Omental fat pad (tissue), 4 donors: ENCODE measurements at places on chromosomes 6 and 20.

DNA sequence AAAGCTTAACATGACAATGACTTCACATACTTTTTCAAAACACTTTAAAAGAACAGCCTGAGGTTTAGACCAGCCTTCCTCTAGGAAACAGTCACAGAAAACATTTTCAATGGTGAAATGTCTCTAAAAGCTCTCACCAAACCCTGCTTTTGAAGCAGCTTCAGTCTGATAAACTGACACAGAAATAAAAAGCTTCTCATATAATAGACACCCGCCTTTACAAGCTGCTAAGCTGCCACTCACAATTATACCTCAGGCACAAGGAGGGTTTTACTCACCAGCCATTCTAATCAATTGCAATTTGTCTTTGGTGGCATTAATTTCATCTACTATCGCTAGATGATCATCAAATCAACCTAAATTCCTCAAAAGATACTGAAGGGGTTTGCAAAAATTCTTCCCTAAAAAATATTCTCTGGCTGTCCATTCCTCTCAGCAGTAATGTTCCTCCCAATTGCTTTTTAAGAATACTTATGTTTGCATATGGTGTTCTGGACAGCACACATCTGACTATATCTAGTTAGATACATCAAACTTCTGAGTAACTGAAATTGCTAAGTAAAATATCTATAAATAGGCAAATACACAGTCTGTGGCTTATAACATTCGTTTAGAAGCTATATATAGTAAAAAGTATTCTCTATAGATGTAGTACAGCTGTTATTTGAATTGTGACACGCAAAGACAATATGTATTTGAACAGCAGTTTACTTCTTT, 29.4 kb downstream of the KIF13A start:
- no peak for DNase-seq

- no peak for DNase-seq
Measured at GRCh38 chr6:149249370-149250357, 67.8 kb upstream of the TAB2 start.

DNA sequence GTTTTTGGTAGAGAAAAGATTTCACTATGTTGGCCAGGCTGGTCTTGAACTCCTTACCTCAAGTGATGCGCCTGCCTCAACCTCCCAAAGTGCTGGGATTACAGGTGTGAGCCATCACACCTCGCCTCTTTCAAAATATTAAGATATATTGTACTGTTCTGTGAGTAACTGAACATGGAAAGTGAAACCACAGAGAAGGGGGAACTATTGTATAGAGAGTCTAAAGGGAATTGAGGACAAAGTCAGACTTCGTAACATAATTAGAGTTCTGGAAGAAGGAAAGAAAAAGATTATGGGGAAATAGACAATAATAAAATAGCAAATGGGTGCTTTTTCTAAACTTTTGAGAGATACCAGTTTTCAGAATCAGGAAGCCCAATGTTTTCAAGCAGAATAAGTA, 17.4 kb upstream of the AKAP7 start:
- no peak for DNase-seq

DNA sequence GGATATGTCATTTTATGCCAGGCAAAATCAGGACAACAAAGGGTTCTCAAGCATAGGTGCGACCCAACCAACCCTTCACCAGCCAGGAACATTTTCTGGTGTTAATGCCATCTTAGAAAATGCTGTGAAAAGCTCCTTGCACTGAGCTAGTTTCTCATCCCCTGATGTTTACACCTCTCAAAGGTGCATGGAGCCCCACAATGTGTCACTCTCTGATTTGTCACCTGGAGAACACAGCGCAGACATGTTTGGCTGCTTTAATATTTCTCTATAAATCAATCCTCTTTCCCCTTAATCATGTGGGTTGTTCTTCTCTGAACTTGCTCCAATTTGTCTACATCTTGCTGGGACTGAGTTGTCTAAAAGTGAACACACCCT, 244.3 kb downstream of the TSHZ2 start:
- no peak for DNase-seq

- DNase-seq: no peak
Measured at GRCh38 chr6:141133346-141133745, 999.4 kb upstream of the GJE1 start.

- no peak for DNase-seq
Measured at GRCh38 chr6:1129131-1129530, 182.8 kb upstream of the FOXQ1 start.

GRCh38 chr20:21554985-21555384, 41.1 kb upstream of the NKX2-2 start:
- no peak for DNase-seq

DNA sequence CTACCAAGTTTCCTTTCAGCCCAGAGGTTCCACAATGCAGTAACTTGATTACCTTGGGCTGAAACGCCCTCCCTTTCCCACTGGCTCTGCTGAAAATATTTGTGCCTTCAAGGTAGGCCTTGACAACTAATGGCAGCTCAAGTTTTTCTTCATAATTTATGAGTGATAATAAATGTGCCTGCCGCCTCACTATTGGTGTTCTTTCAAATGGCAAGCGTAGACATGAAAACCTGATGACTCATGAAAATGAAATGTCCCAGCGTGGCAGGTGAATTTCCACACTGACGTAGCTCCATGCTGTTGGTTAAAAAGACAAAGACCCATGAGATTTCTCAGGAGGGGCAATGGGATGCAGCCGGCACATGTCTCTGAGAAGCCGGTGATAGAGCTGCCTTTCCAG, 107.2 kb upstream of the GGTLC1 start:
- DNase-seq: no peak

- no peak for DNase-seq
Measured at GRCh38 chr20:35432430-35432735, 5.6 kb downstream of the GDF5 start.

DNA sequence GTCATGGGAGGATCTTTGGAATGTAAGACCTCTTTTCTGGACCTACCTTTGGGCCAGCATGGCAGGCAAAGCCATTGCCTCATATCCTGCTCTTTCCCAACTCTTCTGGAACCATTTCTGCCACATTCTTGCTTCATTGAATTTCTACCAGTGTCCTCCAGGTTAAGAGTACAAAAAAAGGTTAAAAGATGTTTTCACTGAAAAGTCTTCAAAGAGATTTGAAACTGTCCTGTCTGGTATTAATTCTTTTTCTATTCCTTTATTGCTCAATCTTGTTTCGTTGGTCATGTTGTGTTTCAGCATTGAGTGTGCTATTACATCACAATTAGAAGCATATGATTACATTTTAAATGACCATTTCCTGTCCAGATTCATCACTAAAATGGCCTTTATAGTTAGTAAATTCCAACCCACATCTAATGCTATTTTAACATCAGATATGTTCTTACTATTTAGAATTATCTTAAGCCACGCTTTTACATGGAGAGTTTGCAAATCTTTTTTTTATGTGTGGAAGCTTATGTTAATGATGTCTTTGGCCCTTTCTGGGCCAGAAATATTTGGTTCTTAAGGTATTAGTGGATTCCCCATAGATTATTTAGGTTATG, 450.9 kb downstream of the GJA1 start:
- no peak for DNase-seq

DNA sequence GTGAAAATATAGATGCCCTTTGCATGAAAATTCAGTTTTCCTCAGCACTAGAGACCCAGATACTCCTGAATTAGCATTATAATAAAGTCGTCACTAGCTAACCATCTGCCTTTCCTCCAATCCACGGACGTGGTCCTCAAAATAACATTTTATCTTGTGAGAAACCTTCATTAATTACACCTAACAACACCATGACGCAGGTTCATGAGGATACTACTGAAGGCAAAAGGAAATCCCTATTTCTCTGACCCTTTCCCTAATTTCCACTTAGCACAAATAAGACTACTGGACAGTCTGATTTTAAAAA, 1.3 kb upstream of the PNISR start:
- DNase-seq: no peak

DNA sequence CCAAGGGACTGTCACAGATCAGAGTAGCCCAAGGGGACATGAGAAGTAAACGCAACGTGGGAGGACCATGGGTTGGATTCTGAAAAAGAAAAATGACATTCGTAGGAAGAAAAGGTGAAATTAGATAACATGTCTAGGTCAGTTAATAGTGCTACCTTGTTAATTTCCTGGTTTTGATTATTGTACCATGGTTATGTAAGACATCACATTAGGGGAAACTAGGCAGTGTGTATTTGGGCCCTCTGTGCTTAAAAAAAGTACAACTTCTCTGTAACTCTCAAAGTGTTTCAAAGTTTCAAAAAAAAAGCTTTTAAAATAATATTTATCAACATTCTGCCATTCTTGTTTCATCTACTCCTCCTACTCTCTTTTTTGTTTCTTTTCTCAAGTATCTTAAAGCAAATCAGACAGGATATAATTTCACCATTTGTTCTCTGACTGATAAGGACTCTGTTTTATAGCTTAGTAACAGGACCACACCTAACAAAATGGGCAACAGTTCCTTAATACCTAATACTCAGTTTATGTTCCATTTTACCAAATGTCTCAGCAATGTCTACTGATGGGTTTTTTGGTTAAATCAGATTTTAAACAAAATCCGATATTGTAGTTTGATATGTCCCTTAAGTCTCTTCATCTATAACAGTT, 97.1 kb upstream of the PLCB4 start:
- no peak for DNase-seq

DNA sequence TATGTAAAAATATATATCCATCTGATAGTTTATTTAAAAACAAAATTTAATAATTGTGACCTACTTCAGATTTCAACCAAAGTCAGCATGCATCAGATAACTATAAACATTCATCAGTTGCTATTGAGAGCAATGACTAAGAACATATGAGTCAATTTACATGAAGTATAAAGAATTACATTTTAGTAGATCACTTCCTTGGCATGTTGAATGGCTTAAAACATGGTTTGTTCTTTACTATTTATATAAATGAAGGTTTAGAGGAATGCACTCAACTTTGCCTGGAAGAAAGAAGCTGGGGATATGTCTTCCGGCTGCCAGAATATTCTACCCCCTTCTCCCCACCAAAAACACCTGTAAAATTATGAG, 6.4 kb upstream of the FAM217A start:
- DNase-seq: no peak

- no peak for DNase-seq
Measured at GRCh38 chr6:164178679-164179332, 764.3 kb downstream of the QKI start.

- no peak for DNase-seq
Measured at GRCh38 chr20:37223053-37223452, 38.6 kb downstream of the GHRH start.

DNA sequence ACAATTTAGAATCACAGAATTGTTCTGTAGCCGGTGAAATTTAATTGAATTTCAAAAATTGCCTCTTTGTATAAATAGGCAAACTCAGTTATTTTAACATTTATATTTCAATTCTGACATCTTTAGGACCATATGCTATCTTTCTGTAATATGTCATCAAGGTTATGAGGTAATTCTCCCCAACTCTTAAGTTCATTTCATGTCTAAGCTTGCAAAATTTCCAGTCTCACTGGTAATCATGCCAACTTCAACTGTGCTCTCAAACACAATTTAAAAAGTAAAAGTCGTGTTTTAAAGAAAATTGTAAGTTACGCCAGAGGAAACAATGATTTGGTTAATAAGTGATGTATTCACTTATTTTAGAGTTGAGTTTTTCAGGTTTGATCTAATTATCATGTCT, 1.4 kb downstream of the NCOA7 start:
- DNase-seq: no peak

DNA sequence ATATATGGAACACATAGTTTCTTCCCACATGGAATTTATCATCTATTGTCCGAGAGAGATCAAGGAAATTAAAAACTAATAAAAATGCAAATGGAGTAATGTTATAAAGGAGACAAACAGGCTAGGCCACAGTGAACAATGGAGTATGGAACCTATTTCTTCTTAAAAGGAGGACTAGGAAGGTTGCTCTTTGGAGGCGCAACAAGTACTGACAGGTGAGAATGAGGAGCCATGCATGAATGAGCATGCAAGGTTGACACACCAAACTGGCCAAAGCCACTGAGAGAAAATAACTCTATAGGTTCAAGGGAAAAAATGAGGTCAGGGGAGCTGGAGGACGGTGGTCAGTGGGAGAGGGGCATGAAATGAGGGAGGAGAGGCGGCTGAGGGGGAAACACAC, 40.9 kb downstream of the PSMB1 start:
- DNase-seq: no peak

- DNase-seq: no peak
Measured at GRCh38 chr20:24289737-24290481, 179.5 kb upstream of the SYNDIG1 start.

DNA sequence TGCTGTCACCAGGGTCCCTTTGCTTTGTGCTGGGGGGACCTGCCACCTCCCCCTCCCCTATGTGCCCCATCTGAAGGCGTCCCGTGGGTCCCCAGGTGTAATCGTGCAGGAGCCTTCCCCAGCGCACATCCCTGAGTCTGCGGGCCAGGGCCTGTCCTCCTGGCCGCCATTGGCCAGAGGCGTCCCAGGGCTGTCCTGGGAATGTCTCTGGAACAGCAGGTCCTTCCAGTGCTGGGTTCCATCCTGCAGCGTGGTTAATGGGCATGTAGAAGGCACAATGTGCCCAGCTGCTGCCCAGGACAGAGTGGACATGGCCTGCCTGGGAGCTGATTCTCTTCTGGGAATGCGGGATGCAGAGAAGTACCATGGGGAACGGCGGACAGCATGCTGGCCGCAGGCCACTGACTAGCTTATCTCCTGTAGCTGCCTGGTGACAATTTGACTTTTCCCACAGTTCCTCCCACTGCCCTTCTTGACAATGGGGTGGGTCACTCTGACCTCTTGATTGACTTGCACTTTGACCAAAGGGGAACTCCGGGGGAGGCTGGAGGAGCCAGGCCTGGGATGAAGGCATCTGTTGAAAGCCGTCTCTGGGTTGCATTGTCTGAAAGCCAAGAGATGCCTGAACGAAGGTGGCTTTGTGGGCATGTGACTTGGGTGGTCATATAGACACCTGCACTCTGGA, 64.0 kb downstream of the CTCFL start:
- no peak for DNase-seq

- DNase-seq: no peak
Measured at GRCh38 chr20:3043322-3043721, at the start of gene GNRH2. Gene GNRH2, plus strand, starts transcription at chr20:3043622. Its CDS starts 793 bp downstream, at chr20:3044415.

GRCh38 chr20:50848846-50849673, 54.2 kb downstream of the BCAS4 start:
- DNase-seq: no peak

- DNase-seq: no peak
Measured at GRCh38 chr6:129163551-129163950, 280.6 kb downstream of the LAMA2 start.

DNA sequence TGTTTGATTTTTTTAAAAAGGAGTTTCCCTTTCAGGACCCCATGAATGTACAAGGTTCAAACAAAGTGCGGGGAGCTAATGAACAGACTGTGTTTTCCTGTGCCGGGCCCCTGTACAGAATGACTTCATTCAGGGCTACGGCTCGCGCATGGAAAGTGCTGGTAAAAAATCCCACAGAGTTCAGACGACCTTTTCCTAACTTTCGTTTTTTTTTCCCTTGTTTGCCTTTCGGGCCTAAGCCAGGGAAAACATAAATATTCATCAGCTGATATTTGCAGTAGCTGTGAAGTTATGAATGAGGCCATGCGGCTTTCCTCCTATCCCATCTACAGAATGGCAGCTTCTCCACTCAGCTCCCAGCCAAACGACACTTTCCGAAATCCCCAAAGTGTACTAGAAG, 74.0 kb downstream of the HAO1 start:
- DNase-seq: no peak
